Stimulated activated CD4-positive, alpha-beta T cell treated with anti-CD3 and anti-CD28 coated beads, Interleukin-1b, Interleukin-23, amount 100 ng/mL, for 1 hour (primary cell): ENCODE measurements at places on chromosomes 7 and 10.

DNA sequence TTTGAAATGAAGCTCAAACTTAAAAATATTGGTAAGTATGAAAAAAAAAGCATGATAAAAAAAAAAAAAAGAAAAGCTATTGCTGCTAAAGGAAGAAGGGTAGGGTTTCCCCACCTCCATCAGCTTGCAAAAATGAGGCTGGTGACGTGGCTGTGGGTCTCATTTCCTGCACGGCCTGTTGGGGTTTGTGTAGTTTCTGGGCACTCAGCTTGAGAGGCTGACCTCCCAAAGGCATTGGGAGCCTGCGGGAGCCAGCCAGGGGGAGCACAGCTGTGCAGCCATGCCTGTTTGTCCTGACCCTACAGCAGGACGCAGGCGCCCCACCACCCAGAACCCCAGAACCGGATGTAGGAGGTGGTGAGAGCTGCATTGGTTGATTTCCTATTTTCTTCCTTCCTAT, 48.8 kb upstream of the CARD11 start:
- peak; percentile 30 for DNase-seq

DNA sequence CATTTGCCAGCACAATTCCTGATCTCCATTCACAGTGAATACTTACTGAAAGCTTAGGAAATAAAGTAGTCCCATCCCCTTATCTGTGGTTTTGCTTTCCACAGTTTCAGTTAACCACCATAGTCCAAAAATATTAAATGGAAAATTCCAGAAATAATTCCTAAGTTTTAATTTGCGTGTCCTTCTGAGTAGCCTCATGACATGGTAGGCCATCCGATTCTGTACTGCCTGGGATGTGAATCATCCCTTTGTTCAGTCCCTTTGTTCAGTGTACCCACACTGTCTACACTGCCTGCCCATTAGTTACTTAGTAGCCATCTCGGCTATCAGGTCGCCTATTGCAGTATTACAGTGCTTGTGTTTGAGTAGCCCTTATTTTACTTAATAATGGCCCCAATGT, 14.2 kb downstream of the RAB11FIP2 start:
- no peak for DNase-seq

GRCh38 chr7:155339474-155339873, 41.8 kb downstream of the INSIG1 start:
- DNase-seq, result no peak

- DNase-seq, result no peak
Measured at GRCh38 chr10:21519941-21520436, 5.5 kb downstream of the SKIDA1 start.

DNA sequence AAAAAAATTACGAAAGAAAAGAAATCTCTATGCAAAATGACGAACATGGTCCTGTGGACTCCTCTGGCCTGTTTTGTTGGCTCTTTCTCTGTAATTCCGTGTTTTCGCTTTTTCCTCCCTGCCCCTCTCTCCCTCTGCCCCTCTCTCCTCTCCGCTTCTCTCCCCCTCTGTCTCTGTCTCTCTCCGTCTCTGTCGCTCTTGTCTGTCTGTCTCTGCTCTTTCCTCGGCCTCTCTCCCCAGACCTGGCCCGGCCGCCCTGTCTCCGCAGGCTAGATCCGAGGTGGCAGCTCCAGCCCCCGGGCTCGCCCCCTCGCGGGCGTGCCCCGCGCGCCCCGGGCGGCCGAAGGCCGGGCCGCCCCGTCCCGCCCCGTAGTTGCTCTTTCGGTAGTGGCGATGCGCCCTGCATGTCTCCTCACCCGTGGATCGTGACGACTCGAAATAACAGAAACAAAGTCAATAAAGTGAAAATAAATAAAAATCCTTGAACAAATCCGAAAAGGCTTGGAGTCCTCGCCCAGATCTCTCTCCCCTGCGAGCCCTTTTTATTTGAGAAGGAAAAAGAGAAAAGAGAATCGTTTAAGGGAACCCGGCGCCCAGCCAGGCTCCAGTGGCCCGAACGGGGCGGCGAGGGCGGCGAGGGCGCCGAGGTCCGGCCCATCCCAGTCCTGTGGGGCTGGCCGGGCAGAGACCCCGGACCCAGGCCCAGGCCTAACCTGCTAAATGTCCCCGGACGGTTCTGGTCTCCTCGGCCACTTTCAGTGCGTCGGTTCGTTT, 83.5 kb upstream of the SLF2 start:
- no peak for DNase-seq

DNA sequence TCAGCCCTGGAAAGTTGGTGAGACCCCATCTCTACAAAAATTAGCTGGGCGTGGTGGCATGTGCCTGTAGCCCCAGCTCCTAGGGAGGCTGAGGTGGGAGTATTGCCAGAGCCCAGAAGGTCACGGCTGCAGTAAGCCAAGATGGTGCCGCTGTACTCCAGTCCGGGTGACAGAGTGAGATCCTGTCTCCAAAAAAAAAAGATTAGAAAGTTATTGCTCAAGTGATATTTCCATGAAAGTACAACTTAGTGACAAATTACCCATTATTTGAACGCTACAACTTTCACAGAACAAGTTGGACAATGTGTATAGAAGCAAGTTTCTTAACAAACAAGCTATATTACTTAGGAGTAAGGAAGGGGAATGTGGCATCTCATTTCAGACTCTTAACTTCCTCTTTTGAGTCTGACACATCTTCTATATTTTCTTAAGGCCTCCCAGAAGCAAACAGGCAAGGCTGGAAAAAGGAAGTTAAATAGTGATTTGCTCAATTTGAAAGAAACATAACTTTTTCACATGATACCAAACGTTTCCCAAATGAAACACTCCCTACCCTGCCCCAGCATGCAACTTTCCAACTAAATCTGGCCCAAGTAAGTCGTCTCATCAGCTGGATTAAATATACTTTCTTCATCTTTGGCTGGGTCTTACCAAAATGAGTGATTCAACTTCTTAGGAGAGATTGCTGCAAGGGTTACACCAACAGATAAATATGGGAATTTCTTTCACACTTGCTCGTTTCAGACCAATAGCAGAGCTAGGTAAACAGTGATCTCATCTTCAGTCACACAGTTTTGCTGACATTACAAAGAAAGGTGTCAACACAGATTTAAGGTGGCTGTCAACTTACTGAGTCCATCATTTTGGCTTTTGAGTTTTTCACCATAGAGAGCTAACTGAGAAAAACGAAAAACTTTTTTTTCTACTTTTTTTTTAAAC, 66.3 kb upstream of the KLF6 start:
- no peak for DNase-seq

DNA sequence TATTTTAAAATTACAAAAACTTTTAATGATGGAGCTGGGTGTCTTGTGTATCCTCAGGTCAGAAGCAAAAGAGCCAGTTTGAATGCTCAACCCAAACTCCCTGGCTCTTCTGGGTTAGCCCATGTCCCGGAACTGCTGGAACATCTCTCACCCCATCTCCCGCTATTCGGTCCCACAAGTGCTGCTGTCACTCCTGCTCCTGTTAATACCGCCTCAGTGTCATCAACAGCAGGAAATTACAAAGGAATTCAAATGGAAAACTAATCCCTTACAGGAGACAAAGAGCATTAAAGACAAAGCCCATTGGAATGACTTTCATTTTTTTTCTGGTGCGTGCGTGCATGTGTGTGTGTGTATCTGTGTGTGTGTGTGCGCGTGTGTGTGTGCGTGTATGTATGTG, 112.0 kb upstream of the C7orf33 start:
- no peak for DNase-seq
